ENCODE measurements at places on chromosomes 7 and 10. TPM values are rescaled to one million over a fixed set of nuclear protein-coding genes. Genes with fewer than 3 reads are reported as not detected.

PDE6C gene
- total RNA-seq = not detected

DNA sequence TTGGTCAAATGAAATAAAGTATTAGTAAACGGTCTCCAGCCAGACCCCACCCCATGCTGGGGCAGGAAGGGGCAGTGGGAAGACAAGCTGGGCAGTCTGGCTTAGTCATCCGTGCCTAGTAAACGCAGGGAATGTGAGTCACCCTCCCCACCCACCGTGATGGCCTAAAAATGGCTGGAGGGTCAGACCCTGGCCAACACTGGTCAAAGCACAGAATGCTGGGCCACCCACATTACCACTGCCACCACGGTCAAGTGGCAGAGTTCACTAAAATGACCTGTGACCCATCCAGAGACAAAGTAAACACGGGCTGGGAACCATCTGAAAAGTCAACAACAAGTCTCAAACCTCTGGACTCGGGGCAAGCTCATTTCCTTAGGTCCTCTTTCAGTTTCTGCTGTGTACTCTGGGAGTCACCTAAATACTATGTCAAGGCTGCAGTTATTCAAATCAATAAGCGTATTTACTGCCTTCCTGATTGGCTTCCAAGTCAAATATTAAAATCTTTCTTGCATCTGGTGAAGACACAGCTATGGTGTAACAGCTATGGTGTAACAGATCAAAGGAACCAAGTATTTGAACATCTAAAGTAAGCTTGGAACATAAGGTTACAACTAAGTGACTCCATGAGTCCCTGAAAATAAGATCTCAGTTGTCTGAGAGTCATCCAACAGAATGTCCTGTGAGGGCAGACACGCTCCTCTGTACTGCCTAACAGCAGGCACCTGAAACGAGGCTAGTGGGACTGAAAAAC, 3.0 kb downstream of the ZFAND2A start:
- DNase-seq = no peak

DNA sequence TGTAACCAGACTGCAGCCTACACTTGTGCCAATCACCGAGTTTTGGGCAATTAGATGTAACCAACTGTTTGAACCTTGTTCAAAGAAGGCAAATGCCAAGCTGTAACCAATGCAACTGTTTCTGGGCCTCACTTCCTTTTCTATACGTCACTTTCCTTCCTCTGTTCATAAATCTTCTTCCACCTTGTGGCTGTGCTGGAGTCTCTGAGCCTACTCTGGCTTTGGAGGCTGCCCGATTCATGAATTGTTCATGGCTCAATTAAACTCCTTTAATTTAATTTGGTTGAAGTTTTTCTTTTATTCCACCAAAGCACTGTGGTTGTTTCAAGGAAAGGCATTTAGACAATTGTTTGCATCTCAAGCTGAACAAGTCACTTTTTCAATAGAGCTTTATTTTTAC, 43.5 kb upstream of the UCN3 start:
- peak; percentile 17 for DNase-seq

GRCh38 chr7:98628418-98628817, 11.3 kb downstream of the NPTX2 start:
- DNase-seq = no peak

GRCh38 chr10:69446229-69446628, 5.0 kb upstream of the TSPAN15 start:
- no peak for DNase-seq

DNA sequence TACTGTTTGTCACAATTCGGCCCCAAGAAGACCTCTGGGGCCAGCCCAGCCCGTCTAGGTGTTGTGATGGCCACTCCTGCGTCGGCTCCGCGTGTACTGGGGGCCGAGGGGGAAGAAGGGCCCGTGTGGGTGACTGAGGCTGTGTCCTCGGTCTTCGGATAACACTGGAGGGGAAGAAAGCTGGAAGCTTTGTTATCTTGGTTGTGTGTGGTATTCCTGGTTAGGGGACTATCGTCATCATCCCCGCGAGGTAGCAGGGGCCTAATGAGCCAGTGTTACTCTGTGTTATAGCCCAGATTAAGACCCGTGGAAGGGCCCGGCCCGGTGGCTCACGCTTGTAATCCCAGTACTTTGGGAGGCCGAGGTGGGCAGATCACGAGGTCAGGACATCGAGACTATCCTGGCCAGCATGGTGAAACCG, 854 bp downstream of the MTG1 start:
- DNase-seq = no peak

IDI2 gene
- not detected for total RNA-seq

- no peak for DNase-seq
Measured at GRCh38 chr7:88599528-88599927, 160.0 kb upstream of the ZNF804B start.

GRCh38 chr7:4792537-4793126, 17.2 kb downstream of the AP5Z1 start:
- peak; percentile 69 for DNase-seq

- no peak for DNase-seq
Measured at GRCh38 chr7:68434857-68435256, 1163.4 kb upstream of the AUTS2 start.

- no peak for DNase-seq
Measured at GRCh38 chr10:98260350-98260749, 7.6 kb downstream of the LOXL4 start.

PILRB gene
- total RNA-seq = 39.6 TPM

SLC13A1 gene
- total RNA-seq = not detected

- DNase-seq = no peak
Measured at GRCh38 chr7:28723336-28723735, 234.8 kb downstream of the TRIL start.

DNA sequence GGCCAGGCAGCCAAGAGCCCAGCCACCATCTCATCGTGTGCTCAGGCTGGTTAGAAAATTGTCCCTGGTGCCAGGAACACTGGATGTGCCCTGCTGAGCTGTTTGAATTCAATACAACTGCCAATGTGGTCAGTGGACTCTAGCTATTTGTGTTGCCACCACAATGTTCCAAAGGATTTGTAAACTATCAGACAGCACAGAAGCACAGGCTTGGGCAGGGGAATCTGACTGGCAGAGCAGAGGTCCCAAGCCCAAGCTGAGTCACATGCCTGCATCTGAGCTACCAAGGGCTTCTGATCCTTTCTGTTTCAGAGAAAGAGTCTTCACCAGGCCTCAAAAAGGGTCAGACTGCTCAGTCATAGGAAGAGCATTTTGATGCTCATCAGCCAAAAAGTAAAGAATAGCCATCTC, 232.1 kb upstream of the SEMA3C start:
- no peak for DNase-seq

GRCh38 chr10:92901819-92902251, 53.5 kb downstream of the EXOC6 start:
- peak; percentile 5 for DNase-seq

DNA sequence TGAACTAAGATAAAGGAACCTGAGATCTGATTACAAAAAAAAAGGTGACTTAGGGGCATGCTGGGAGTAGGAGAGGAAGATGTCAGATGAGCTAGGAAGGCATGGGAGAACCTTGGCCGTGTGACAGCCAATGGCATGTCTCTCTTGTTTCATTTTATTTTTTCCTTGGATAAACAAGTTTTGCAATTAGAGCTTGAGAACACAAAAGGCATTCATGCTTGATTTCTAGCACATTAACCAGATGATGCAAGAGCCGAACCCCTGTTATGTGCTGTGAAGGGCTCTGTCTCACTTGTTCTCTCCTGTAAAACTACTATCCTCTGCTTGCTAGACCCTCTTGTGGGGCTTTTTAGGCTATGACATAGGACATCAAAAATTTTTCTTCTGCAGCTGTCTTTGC, 134.3 kb upstream of the ASAH2 start:
- no peak for DNase-seq

TM9SF3 gene
- total RNA-seq = 45.5 TPM

DNA sequence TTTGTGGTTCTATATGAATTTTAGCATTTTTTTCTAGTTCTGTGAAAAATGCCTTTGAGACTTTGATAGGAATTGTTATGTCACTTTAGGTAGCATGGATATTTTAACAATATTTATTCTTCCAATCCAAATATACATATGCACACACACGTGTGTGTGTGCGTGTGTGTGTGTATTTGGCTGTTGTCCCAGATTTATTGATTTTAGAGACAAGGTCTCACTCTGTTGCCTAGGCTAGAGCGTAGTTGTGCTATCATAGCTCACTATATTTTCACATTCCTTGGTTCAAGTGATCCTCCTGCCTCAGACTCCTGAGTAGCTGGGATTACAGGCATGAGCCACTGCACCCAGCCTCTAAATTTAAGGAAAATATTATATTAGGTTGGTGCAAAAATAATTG, 162.5 kb upstream of the TRIM24 start:
- no peak for DNase-seq
